ENCODE measurements at places on chromosomes 2 and 18.

GRCh38 chr2:135582383-135582782, 51.1 kb downstream of the R3HDM1 start:
- no peak for DNase-seq

GRCh38 chr18:70046796-70047195, 99.1 kb upstream of the CD226 start:
- DNase-seq = no peak

GRCh38 chr2:15334644-15335326, 226.3 kb downstream of the NBAS start:
- DNase-seq = peak; percentile 66

- no peak for DNase-seq
Observed at GRCh38 chr2:171362396-171362795, 71.4 kb downstream of the METTL8 start.

- DNase-seq = no peak
Observed at GRCh38 chr2:210654091-210654490, 97.7 kb downstream of the CPS1 start.

DNA sequence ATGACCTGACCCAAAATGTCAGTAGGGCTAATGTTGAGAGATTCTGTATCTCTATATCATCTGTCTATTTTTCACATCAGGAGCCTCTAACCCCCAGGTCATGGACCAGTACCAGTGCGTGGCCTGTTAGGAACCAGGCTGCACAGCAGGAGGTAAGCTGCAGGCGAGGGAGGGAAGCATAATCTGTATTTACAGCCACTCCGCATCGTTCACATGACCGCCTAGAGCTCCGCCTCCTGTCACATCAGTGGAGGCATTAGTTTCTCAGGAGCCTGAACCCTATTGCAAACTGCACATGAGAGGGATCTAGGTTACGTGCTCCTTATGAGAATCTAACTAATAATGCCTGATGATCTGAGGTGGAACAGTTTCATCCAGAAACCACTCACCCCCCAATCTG, 180.6 kb downstream of the RDH14 start:
- DNase-seq = no peak

DNA sequence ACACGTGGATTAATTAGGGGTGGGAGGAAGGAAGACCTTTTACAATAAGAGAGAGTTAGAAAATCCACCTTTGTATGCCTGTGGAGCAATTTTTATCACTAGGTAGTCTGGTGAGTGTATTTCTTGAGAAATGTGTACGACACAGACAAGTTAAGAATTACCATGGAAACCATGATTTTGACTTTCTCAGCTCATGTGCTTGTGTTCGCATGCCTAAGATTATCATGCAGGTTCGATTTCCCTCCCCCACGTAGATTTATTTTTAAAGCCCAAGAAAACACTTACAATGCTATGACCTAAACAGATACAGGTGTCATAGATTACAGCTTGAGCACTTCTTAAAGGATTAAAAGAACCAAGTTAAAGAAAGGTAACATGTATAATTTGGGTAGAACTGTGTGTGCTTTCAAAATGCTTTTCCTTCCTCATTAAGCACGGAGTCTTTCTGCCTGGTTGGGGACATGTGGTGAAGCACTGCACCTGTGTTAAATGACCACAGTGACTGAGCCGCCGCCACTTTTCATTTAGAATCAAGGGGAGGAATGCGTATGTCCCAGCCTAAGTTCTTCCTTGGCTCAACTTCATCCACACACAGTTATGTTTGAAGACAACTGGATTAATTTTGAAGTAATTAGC, 16.6 kb downstream of the SERTAD2 start:
- no peak for DNase-seq

DNA sequence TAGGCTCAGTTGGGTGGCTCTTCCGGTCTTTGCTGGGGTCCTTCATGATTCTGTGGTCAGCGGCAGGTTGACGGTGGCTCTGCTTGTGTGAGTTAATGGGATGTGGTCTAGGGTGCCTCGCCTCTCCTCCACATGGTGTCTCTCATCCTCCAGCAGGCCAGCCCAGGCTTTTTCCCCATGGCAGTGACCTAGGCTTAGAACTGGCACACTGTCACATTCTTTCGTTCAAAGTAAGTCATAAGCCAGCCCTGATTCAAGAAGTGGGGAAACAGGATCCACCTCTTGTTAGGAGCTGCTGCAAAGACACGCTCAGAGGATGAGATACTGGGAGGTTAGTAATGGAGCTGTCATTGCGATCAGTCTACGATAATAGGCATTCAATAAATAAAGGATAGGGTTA, 46.0 kb upstream of the CTIF start:
- no peak for DNase-seq

- no peak for DNase-seq
Observed at GRCh38 chr2:232584238-232584637, 33.7 kb downstream of the EIF4E2 start.

DNA sequence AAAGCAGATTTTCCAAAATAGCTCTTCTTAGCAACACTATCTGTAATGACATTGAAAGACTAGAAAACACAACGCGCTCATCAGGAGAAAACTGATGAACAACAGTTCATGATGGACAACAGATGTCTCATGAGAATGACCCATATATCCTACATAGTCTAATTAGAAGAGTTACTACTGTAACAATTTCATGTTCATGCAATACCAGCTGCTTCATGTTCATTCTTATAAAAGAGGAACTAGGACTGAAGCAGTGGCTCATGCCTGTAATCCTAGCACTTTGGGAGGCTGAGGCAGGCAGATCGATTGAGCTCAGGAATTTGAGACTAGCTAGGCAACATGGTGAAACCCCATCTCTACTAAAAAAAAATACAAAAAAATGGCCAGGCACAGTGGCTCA, 22.7 kb downstream of the TRAPPC8 start:
- DNase-seq = no peak

- DNase-seq = no peak
Observed at GRCh38 chr18:72869226-72870185, 1.7 kb upstream of the NETO1 start.

GRCh38 chr2:240248721-240249422, 108.4 kb upstream of the OTOS start:
- DNase-seq = no peak

DNA sequence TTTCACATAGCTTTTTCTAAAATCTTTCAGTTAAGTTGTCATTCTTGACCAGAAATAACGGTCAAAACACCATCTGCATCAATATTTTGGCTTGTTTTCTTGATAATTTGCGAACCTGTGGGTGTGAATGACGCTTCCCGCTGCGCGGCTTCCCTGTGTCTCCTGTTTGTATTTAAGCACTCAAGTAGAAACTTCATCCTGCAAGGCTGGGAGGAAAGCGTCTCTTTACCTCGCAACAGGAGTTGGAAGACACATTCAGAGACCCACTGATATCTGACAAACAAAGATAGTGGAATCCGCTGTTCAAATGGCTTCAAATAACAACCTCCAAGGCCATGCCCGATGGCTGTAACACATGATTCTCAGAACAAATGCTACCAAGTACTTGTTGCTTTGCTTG, 704.9 kb downstream of the DCDC2C start:
- DNase-seq = no peak

GRCh38 chr2:167925758-167926157, 321.6 kb downstream of the STK39 start:
- DNase-seq = peak; percentile 15

GRCh38 chr2:187916799-187917198, 362.6 kb upstream of the TFPI start:
- DNase-seq = no peak

DNA sequence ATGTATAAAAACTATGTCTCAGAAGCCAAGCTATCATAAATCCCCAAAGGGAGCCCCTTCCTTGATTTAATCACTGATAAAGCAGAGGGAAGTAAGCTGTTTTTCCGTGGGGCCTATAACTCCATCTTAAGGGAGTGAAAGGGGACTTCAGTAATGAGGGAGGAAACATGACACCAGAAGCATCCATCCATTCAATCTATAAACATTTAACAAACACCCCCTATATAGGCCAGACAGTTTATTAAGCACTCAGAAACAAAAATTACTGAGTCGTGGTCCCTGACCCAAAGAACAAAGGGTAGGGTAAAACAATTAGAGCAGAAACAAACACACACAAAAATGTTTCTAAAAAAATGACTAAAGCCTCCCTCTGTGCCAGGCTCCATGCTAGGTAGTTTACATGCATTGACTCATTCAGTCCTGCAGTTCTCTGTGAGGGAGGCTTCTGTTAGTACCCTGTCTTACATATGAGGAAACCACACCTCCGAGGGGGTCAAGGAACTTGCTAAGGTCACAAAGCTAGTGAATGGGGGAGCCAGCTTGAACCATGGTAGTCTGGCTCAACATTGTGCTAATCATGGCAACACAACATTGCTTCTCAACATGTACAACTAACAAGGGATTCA, 472.1 kb downstream of the CDH2 start:
- DNase-seq = no peak

- DNase-seq = no peak
Observed at GRCh38 chr2:26347286-26347865, 787 bp upstream of the ADGRF3 start.

- peak; percentile 72 for DNase-seq
Observed at GRCh38 chr18:35132021-35132902, 91.0 kb downstream of the MAPRE2 start.

DNA sequence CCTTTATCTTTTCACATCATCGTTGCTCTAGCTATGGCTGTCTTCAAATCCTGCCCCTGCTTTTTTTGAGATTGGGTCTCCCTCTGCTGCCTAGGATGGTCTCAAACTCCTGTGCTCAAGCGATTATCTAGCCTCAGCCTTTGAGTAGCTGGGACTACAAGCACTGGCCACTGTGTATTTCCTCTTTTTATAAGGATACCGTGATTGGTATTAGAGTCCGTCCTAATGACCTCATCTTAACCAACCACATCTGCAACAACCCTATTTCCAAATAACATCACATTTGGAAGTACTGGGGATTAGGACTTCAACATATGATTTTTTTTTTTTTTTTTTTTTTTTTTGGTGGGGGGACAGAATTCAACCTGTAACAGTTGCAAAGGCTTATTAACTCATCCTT, 9.1 kb downstream of the RESP18 start:
- no peak for DNase-seq
